ENCODE measurements at places on chromosomes 6 and 20. TPM values are rescaled to one million over a fixed set of nuclear protein-coding genes. Genes with fewer than 3 reads are reported as not detected.
A peak's percentile ranks its signal among the peaks of the same experiment; 100 is the strongest.

DNA sequence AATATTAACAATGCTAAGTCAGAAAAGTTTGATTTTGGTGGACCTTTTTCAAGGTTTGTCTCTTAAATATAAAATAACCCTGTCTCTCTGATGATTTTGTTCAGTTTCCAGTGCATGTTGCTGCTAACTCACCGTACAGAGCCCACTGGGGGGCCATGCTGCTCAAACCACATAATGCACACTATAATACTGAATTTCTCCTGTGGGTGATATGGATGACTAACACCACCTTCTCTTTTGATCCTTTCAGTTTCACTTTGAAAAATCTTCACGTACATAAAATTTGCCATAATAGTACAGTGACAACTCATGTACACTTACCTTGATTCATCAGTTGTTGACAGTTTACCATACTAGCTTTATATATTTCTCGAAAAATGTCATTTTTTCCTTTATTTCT is 506.6 kb upstream of the MAN1A1 start:
- DNase-seq: no peak

- DNase-seq: no peak
Observed at GRCh38 chr6:21824431-21825177, 231.1 kb downstream of the SOX4 start.

DNA sequence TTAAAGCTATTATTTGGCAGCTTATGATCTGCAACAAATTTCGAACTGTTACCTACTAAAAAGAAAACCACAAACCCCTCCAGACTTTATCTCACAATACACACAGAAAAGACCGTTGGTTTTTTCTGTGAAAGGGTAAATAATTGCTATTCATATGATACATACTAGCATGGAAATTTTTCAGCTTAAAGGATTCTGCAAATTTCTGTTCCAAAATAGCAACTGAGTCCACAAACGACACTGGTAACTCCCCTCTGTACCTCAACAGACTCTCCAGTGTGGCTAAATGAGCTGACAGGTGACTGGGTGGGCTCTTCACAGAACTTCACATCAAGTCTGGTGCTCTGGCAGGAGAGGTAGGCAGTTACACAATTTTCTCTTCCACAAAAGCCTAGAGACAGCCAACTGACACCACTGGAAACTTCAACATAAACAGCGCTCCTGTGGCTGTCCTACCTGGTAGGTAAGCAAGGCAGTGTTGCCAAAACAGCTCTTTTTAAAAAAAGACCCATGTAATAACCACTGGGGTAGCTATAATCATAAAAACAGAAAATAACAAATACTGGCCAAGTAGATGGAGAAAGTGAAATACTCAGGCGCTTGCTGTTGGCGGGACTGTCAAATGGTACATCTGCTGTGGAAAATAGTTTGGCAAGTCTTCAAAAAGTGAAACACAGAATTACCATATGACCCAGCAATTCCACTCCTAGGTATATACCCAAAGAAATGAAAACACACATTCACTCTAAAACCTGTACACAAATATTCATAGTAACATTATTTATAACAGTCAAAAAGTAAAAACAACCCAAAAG is 37.8 kb downstream of the ELOVL5 start:
- no peak for DNase-seq

DNA sequence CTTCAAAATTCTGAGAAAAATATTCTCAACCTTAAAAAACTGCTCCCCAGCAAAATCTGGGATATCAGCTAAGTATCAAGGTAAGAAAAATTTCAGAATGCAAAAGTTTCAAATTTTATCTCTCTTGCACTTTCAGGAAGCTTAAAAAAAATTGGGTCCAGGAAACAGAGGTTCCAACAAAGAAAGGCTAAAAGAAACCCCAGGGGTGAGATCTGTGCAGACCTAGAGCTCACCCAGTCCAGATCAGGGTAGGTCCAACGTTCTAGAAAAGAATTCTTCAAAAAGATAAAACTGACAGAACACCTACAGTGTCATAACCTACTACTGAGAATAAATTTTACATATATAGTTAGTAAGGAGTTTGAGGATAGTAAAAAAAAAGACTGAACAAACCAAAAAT is 23.5 kb downstream of the ILRUN start:
- no peak for DNase-seq

DNA sequence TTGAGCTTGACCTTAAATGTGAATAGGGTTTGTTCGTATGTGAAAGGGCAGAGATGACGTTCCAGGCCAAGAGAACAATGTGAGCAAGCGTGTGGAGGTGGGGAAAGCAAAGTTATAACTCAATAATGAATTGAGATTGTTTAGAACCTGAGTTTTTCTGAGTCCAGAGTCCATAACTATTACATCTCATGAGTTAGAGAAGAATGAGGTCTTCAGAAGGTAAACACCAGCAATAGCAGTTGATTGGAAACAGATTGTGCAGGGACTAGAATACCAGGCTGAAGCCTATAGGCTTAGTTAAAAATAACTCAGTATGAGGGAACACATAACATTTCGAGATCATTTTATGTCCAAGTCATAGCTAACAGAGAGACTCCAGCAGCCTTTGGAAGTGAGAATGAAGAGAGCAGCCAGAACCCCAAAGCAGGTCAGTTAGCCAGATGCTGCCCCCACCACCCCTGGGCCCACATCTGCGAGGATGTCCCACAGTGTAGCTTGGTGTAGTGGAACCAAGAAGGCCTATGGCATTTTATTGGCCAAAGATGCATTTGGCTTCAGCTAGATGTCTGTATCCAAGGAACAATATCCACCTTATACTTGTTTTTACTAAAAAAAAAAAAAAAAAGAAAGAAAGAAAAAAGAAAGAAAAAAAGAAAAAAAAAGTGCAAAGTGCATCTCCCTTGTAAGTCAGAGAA is 121.7 kb downstream of the TNFRSF21 start:
- peak; percentile 81 for DNase-seq

DNA sequence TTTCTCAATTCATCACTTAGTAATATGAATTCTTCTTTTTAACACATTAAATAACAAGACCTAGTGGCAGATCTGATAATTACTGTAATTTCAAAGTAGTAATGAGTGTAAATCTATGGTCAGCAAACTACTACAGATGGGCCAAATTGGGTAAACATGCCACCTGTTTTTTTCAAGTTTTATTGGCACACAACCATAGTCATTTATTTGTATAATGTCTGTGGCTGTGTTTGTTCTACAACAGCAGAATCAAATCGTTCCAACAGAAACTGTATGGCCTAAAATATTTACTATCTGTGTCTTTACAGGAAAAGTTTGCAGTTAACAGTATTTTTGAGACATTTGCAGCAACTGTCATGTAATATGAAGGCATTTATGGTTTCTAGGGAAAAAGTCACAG is 86.1 kb upstream of the EYA2 start:
- no peak for DNase-seq

- DNase-seq: no peak
Observed at GRCh38 chr6:149472241-149472640, 12.6 kb downstream of the ZC3H12D start.

DNA sequence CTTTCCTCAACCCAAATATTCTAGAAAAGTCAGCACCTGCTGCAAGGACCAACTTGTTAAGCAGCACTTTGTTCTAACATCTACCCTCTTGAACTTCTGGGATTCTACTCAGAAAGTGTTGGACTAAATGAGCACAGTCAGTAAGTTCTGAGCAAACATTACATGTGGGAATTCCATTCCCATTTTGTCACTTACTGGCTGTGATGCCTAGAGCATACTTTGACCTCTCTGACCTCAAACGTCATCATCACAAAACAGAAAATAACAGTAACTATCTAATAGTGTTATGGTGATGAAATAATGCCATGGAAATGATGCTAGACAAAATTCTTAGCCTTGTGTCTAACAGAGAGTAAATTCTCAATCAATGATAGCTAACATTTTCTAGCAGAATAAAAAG is 829.4 kb downstream of the EPHA7 start:
- no peak for DNase-seq

DNA sequence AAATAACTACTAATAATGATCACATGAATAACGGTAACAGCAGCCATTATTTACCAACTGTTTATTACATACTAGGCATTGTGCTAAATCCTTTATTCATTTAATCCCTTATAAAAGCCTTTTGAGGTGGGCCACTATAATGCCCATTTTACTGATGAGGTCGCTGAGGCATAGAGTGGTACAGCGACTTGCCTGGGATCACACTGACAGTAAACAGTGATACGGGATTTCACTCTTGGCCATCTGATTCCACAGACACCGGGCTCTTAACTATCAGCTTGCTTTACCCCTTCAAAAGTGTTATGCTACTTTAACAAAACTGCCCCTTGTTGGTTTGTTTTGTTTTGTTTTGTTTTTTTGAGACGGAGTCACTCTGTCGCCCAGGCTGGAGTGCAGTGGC is 2.2 kb upstream of the RAB22A start:
- DNase-seq: no peak

DNA sequence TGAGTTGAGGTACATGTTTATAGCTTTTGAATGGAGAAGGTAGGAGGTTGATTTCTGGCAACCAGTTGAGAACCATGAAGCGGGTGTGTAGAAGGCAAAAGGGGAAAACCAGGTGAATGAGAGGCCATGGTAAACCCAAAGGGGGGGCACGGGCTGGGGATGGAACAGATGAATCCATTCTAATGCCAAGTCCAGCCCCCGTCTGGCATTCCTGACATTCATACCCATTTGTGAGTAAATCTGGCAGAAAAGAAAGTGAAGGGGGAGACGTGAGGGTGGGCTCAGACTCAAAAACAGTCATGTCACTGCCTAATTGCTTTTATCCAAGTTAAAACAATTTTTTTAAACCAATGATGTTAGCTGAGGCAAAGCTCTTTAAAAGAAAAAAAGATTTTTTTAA is 172.8 kb upstream of the QKI start:
- DNase-seq: no peak

The NMBR gene
- total RNA-seq: not detected

The ZBP1 gene
- not detected for total RNA-seq

The FILIP1 gene
- not detected for total RNA-seq

The KHDC1L gene
- total RNA-seq: not detected

The HFE gene
- total RNA-seq: 1.9 TPM

The C20orf202 gene
- total RNA-seq: 0.20 TPM

The PRICKLE4 gene
- total RNA-seq: not detected

The MRAP2 gene
- 3.5 TPM for total RNA-seq

All from HepG2 (cell line).